ENCODE measurements at places on chromosomes 16 and 17. TPM values are rescaled to one million over a fixed set of nuclear protein-coding genes. Genes with fewer than 3 reads are reported as not detected.

DNA sequence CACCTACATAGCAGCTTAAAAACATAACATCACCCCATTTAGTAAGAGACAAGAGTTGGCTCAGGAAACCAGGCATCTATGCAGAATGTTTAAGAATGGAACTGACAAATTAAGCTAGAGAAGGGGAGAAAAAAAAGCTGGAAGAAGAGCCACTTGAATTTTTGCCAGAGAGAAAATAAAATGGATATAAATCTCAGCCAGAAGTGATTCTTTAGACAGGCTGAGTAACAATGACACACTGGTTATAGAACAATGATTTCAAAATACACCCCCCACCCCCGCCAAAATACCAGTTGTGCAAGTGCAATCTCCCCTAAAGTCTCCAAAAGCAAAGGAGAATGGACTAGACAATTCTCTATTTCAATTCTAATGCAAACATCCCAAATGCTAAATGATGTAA, 22.4 kb downstream of the LSM12 start:
- DNase-seq = no peak
- H3K36me3 ChIP-seq = peaks cover 36% of the 10 kb centered on the region
- H3K27ac ChIP-seq = no peak overlapping the region
- no peak overlapping the region for H3K4me3 ChIP-seq
- H3K27me3 ChIP-seq = no peaks in the 10 kb centered on the region

GRCh38 chr17:7548585-7549400, at the start of gene TNFSF12:
Gene TNFSF12 (plus strand): TSS chr17:7549058. CDS start chr17:7549154, 96 bp downstream.
- H3K27me3 ChIP-seq = no peaks in the 10 kb centered on the region
- peaks cover 58% of the 10 kb centered on the region for H3K4me1 ChIP-seq
- H3K27ac ChIP-seq = peak within 1 kb of the TSS; percentile 93
- H3K4me3 ChIP-seq = peak within 1 kb of the TSS; percentile 99
- peak; percentile 73 for DNase-seq

DNA sequence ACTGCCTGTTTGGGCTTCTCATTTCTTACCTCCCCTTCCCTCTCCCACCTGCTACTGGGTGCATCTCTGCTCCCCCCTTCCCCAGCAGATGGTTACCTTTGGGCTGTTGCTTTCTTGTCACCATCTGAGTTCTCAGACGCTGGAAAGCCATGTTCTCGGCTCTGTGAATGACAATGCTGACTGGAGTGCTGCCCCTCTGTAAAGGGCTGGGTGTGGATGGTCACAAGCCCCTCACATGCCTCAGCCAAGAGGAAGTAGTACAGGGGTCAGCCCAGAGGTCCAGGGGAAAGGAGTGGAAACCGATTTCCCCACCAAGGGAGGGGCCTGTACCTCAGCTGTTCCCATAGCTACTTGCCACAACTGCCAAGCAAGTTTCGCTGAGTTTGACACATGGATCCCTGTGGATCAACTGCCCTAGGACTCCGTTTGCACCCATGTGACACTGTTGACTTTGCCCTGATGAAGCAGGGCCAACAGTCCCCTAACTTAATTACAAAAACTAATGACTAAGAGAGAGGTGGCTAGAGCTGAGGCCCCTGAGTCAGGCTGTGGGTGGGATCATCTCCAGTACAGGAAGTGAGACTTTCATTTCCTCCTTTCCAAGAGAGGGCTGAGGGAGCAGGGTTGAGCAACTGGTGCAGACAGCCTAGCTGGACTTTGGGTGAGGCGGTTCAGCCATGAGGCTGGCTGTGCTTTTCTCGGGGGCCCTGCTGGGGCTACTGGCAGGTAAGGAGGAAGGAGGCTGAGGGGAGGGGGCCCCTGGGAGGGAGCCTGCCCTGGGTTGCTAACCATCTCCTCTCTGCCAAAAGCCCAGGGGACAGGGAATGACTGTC, at the start of gene CD68:
Gene CD68 (plus strand): TSS at position 638 of the 833 bp plus-strand sequence. CDS start 40 bp downstream, at position 678.
- H3K4me3 ChIP-seq = peak within 1 kb of the TSS; percentile 68
- H3K4me1 ChIP-seq = peaks cover 88% of the 10 kb centered on the region
- DNase-seq = peak; percentile 73

Gene REXO5
- total RNA-seq = 17.4 TPM

Gene TAT
- not detected for total RNA-seq

GRCh38 chr17:59093145-59093701, 13.5 kb downstream of the TRIM37 start:
- no peak overlapping the region for H3K4me3 ChIP-seq
- H3K36me3 ChIP-seq = peaks cover 24% of the 10 kb centered on the region
- H3K4me1 ChIP-seq = peaks cover 14% of the 10 kb centered on the region
- no peak for DNase-seq

Gene CSH1
- not detected for total RNA-seq

GRCh38 chr16:27103954-27104353, 37.2 kb downstream of the C16orf82 start:
- H3K4me1 ChIP-seq = no peaks in the 10 kb centered on the region
- H3K27ac ChIP-seq = no peak overlapping the region
- DNase-seq = no peak
- H3K36me3 ChIP-seq = no peaks in the 10 kb centered on the region

- H3K27me3 ChIP-seq = peaks cover 2% of the 10 kb centered on the region
- peaks cover 45% of the 10 kb centered on the region for H3K4me1 ChIP-seq
Observed at GRCh38 chr16:67542464-67542863, 13.8 kb downstream of the RIPOR1 start.
